Tibial nerve (tissue), 4 donors: ENCODE measurements at places on chromosomes 2 and 18. TPM values are rescaled to one million over a fixed set of nuclear protein-coding genes. Genes with fewer than 3 reads are reported as not detected.

Gene FBLN7
- total RNA-seq, result 1.9 TPM

Gene DAW1
- total RNA-seq, result 0.59 TPM

DNA sequence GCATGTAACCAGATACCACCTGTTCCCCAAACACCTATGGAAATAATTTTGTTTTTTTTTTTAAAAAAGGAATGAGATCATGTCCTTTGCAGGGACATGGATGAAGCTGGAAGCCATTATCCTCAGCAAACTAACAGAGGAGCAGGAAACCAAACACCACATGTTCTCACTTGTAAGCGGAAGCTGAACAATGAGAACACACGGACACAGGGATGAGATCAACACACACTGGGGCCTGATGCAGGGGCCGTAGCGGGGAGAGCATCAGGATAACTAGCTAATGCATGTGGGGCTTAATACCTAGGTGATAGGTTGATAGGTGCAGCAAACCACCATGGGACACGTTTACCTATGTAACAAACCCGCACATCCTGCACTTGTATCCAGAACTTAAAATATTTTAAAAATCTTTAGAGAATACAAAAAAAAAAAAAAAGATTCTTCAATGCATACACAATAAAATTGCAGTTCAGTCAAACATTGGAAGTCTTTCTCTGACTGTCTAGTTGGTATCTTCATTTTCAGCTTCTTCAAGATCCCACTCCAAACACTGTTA lies 11.6 kb upstream of the CASP10 start:
- peaks cover 5% of the 10 kb centered on the region for H3K4me1 ChIP-seq
- H3K27me3 ChIP-seq, result no peaks in the 10 kb centered on the region
- DNase-seq, result no peak
- no peak overlapping the region for H3K27ac ChIP-seq

Gene DSC1
- not detected for total RNA-seq

Gene FOXD4L1
- not detected for total RNA-seq
